ENCODE measurements at places on chromosomes 6 and 20. TPM values are rescaled to one million over a fixed set of nuclear protein-coding genes. Genes with fewer than 3 reads are reported as not detected.

DNA sequence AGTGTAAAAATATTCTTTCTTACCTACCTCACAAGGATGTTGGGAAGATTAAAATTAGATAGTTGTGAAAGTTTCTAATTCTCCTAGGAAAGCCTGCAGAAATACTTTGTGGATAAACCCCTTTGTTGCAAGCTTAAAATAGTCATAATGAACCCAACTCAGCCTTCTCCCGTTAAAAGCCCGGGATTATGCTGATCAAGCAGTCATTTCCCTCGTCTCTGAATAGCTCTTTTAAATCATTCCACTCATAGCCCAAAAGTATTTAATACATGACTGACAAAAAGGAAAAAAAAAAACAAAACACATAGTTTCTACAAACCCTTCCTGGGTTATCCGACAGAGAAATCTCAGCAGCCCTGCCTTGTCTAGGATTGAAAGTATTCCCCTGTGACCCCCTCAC is 10.9 kb upstream of the METTL24 start:
- DNase-seq: no peak
- no peaks in the 10 kb centered on the region for H3K36me3 ChIP-seq
- no peaks in the 10 kb centered on the region for H3K4me1 ChIP-seq
- peaks cover 33% of the 10 kb centered on the region for H3K27me3 ChIP-seq

DNA sequence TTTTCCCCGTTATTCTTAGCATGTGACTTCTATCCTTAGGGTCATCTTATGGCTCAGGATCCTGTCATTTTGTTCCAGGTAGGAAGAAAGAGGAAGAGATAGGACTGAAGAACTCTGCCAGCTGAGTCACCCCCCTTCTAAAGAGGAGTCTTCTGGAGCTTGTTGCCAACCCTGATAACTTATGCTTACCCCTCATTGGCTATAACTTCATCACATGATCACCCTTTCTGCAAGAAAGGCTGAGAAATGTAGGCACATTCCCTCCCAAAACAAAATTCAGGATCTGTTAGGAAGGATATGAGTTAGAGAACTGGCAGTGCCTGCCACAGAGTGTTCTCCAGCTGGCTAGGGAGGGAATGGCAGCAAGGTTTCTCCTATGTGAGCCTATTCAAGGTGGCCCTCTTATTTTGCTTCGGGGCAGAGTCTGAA is 35.6 kb downstream of the ARFGEF2 start:
- no peaks in the 10 kb centered on the region for H3K4me1 ChIP-seq
- DNase-seq: no peak
- peaks cover 54% of the 10 kb centered on the region for H3K36me3 ChIP-seq
- no peak overlapping the region for H3K27ac ChIP-seq

Gene POPDC3
- total RNA-seq: 32.6 TPM

DNA sequence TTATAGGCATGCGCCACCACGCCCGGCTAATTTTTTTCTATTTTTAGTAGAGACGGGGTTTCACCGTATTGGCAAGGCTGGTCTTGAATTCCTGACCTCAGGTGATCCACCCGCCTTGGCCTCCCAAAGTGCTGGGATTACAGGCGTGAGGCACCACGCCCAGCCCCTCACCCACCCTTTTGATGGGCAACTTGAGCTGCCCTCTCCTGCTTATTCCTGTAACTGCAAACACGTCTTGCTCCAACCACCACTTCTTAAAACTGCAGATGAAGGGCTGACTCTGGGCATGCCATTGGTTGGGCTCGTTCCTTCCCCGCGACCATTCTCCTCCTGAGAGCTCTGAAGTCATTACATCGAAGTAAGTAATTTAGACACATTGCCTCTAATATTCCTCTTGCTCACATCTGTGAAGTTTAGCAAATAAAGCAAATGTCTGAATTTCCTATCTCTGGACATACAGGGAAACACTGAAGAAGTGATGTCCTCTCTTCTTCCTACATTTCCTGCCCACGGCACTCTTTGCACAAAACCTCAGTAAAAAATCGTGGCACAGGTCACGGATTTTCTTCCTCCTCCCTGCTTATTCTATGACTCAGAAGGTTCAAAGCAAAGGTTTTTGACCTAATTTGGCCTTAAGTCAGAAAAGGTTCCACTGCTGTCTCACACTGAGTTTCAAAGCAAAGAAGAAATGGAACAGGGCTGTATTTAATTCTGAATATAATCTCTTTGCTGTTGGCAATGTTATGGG is 117.5 kb downstream of the GMPR start:
- no peaks in the 10 kb centered on the region for H3K27me3 ChIP-seq
- no peak overlapping the region for H3K27ac ChIP-seq
- H3K36me3 ChIP-seq: no peaks in the 10 kb centered on the region
- DNase-seq: no peak
- peaks cover 21% of the 10 kb centered on the region for H3K4me1 ChIP-seq
- H3K4me3 ChIP-seq: no peak overlapping the region

Gene GHRH
- not detected for total RNA-seq

Gene BACH2
- total RNA-seq: 4.4 TPM

GRCh38 chr6:107056796-107057195 is 28.8 kb downstream of the MTRES1 start:
- H3K27ac ChIP-seq: no peak overlapping the region
- H3K4me1 ChIP-seq: no peaks in the 10 kb centered on the region
- no peaks in the 10 kb centered on the region for H3K36me3 ChIP-seq
- no peak overlapping the region for H3K4me3 ChIP-seq
- no peaks in the 10 kb centered on the region for H3K27me3 ChIP-seq

- no peak overlapping the region for H3K27ac ChIP-seq
- H3K4me3 ChIP-seq: no peak overlapping the region
- no peaks in the 10 kb centered on the region for H3K36me3 ChIP-seq
- DNase-seq: no peak
- no peaks in the 10 kb centered on the region for H3K4me1 ChIP-seq
These were observed 65.0 kb upstream of the MOCS1 start for GRCh38 chr6:39999006-39999867.

Gene ADGRF1
- not detected for total RNA-seq

DNA sequence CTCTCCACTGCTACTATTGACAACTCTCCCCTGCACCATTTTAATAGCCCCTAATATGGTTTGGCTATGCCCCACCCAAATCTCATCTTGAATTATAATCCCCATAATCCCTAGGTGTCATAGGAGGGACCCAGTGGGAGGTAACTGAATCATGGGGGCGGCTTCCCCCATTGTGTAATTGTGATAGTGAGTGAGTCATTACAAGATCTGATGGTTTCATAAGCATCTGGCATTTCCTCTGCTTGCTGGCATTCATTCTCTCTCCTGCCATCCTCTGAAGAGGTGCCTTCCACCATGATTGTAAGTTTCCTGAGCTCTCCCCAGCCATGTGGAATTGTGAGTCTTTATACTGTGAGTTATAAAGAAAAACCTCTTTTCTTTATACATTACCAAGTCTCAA is 74.1 kb upstream of the TCF21 start:
- no peaks in the 10 kb centered on the region for H3K27me3 ChIP-seq
- H3K36me3 ChIP-seq: no peaks in the 10 kb centered on the region
- H3K4me3 ChIP-seq: no peak overlapping the region
- no peak overlapping the region for H3K27ac ChIP-seq

DNA sequence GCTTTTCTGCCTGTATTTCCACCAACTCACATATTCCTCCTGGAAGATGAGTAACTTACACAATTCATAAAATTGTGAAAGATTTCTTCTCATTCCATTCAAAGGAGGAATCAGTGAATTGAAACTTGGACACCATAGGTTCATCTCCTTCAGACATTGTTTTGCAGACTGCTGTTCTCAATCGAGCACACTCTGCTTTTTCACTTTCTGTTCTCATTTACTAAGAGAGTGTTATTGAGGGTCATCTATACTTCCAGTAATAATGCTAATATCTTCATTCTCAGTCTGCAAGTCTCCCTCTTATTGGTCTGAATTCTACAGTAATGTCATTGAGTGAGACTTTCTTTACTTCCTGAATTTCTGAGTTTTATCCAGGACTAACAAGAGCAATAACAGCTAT is 67.5 kb upstream of the FUT9 start:
- no peaks in the 10 kb centered on the region for H3K4me1 ChIP-seq
- H3K4me3 ChIP-seq: no peak overlapping the region

- H3K4me1 ChIP-seq: no peaks in the 10 kb centered on the region
- no peak for DNase-seq
- H3K4me3 ChIP-seq: no peak overlapping the region
- no peak overlapping the region for H3K27ac ChIP-seq
These were observed 69.3 kb downstream of the TOX2 start for GRCh38 chr20:43983904-43984361.

DNA sequence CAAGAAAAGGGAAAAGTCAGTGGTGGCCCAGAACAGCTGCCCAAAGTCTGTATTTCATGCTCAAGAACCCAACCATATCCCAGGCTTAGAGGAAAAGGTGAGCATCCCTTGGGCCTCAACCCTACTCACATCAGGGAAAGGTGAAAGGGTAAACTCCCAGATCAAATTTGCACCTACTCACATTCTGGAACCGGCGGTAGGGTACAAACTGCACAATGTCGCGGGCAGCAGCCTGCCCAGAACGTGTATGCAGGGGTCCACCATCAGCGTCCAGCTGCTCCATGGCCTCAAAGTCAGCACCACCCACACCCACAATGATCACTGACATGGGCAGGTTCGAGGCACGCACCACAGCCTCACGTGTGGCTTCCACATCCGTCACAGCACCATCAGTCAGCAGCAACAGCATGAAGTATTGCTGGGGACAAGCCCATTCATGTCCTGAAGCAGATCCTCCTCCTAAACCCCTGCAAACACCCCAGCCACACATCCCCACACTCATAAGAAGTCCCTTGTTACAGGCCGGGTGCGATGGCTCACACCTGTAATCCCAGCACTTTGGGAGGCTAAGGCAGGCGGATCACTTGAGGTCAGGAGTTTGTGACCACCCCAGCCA is 10.9 kb downstream of the SPAG4 start:
- H3K4me1 ChIP-seq: no peaks in the 10 kb centered on the region
- H3K36me3 ChIP-seq: peaks cover 63% of the 10 kb centered on the region
- H3K27ac ChIP-seq: no peak overlapping the region
- DNase-seq: peak; percentile 67
- no peak overlapping the region for H3K4me3 ChIP-seq

DNA sequence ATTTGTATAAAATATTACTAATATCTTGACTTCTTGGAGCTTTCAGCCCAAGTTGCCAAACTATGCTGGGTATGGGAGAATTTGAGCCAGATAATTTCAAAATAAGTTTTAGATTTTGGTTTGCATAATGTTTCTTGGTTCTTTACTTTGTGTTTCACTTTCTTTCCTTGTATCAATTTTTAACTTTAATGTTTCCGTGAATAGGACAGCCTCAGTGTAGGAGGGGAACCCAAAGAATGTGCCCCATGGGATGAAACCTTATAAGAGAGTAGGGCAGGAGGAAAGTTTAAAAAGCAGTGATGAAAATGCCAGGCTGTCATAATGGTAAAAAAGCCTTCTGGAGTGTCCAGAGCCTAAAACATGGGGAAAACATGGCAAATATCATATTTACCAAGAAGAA is 252.4 kb upstream of the IRAK1BP1 start:
- H3K4me1 ChIP-seq: peaks cover 10% of the 10 kb centered on the region
- no peak for DNase-seq
- no peak overlapping the region for H3K27ac ChIP-seq
- H3K27me3 ChIP-seq: no peaks in the 10 kb centered on the region

- no peaks in the 10 kb centered on the region for H3K36me3 ChIP-seq
- no peaks in the 10 kb centered on the region for H3K27me3 ChIP-seq
- H3K4me3 ChIP-seq: no peak overlapping the region
These were observed 4.7 kb downstream of the ADA start for GRCh38 chr20:44646641-44647274.

- DNase-seq: peak; percentile 64
- no peaks in the 10 kb centered on the region for H3K27me3 ChIP-seq
- H3K27ac ChIP-seq: no peak overlapping the region
- H3K36me3 ChIP-seq: no peaks in the 10 kb centered on the region
These were observed 143.1 kb downstream of the CDH26 start for GRCh38 chr20:60101201-60101890.

DNA sequence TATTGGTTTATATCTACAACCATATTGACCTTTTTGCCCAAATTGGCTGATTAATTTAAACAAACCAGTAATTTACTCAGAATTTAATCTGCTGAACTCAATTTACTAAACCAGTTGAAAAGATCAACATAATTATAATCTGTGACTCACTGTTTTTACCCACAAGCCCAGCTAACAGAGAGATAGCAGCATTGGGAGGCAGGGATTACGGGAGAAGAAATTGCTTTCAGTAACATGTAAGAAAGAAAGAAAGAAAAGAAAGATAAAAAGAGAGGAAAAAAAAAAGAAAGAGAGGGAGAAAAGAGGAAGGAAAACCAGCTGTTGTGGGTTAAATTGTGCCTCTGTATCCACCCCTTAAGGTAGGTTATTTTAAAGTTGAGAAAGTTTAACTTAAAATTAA is 13.3 kb upstream of the RHAG start:
- no peaks in the 10 kb centered on the region for H3K4me1 ChIP-seq
- H3K4me3 ChIP-seq: no peak overlapping the region
- H3K27ac ChIP-seq: no peak overlapping the region
- DNase-seq: no peak

GRCh38 chr6:152184573-152184916 is 377.1 kb downstream of the ESR1 start:
- peaks cover 20% of the 10 kb centered on the region for H3K36me3 ChIP-seq
- H3K4me1 ChIP-seq: peaks cover 13% of the 10 kb centered on the region
- no peak for DNase-seq

GRCh38 chr6:30882759-30883684 is 1.3 kb upstream of the DDR1 start:
- no peak overlapping the region for H3K4me3 ChIP-seq
- peak; percentile 81 for DNase-seq
- no peaks in the 10 kb centered on the region for H3K27me3 ChIP-seq
- H3K36me3 ChIP-seq: no peaks in the 10 kb centered on the region

GRCh38 chr20:483815-484644 is 21.7 kb upstream of the TBC1D20 start:
- H3K27me3 ChIP-seq: no peaks in the 10 kb centered on the region
- peaks cover 69% of the 10 kb centered on the region for H3K36me3 ChIP-seq
- H3K4me1 ChIP-seq: peaks cover 11% of the 10 kb centered on the region

Gene KLHDC3
- 123 TPM for total RNA-seq

DNA sequence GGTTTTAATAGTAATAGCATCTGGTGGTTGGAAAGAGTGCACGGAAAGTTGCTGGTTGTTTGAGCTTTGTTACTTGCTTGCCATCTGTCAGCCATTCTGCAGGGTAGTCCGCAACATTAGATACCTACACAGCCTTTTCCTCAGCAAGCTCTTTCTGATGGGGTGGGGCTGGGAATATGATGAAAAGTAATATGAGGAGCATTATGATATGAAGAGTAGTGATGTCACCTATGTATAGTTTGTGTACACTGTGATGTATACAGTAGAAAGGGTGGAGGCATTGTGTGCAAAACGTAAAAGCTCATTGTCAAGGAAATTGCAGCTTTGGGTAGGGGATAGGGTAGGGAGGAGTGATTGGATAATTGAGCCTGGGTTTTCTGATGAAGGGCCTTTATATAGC is 16.1 kb downstream of the SCAF8 start:
- H3K27ac ChIP-seq: no peak overlapping the region
- H3K36me3 ChIP-seq: no peaks in the 10 kb centered on the region
- DNase-seq: no peak
- H3K4me1 ChIP-seq: peaks cover 4% of the 10 kb centered on the region
- no peaks in the 10 kb centered on the region for H3K27me3 ChIP-seq

Gene PROCR
- 35.9 TPM for total RNA-seq

Measured in osteoblast (primary cell).